ENCODE measurements at places on chromosomes 3 and 15.

GRCh38 chr15:48394970-48395369 is 63.7 kb downstream of the DUT start:
- no peak for DNase-seq

- DNase-seq, result no peak
Observed at GRCh38 chr15:65963358-65963757, 94.1 kb downstream of the RAB11A start.

DNA sequence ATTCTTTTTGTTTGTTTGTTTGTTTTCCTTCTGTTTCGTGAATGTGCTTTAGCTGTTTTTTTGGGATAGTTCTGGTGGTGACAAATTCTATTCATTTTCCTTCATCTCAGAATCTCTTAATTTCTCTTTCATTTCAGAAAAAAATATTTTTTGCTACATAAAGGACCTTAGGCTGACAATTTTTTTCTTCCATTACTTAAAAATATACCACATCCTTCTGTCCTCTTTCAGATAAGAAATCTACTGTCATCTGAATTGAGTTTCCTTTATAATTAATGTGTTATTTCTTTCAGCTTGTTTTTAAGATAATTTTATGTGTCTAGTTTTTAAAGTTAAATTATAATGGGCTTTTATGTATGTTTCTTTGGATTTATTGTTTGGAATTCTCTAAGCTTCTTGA is 47.6 kb downstream of the IL16 start:
- no peak for DNase-seq

DNA sequence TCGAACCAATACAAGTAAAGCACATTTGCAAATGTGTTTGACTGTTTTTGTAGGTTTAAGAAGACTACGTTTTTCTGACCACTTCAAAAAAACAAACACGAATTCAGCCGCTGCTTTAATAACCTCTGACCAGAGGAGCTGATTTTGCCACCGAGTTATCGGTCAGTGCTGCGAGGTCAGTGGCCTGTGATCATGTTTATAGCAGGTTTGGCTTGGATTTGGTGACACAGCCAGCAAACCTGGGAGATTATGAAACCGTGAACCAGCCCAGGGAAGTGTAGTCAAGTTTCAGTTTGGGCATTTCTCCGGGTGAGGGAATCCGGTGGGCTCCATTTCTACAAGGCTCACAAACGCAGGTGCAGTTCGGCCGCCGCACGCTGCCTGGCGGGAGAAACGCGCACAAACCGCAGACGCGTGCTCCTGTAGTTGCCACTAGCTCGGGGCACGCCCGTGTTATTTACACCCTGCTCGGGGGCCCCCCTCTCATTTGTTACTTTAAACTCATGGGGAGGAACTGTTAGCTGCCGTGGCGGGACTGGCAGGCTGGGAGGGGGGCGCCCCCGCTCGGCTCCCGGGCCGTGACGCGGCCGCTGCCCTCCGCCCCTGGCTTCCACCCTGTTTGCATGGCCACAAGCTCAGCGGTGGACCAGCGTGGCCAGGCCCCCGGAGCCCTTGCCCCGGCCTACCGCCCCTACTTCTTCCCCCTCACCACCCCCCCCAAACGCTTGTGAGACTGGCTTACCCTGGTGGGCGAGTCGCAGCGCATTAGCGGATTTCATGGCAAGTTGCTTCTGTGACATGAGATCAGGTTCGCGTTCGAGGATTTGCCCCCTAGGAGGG is 13.6 kb upstream of the ONECUT1 start:
- no peak for DNase-seq

DNA sequence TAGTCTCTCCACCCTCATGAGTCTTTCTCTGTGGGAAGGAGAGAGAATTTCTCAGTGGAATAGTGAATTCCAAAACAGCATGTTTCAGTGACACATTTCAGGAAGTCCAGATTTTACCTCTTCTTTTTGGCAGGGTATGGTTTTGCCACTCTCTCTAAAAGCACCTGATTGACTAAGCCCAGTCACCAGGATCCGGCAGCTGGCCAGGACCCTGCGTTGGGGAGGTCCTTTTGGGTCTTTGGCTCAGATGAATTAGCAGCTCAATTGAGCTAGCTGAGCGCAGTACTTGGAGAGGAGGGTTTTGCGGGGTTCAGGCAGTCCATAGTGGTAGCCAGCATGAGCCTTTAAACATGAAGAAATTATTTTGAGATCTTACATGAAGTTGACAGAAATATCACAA is 548.2 kb downstream of the PDCD6IP start:
- DNase-seq, result no peak

GRCh38 chr3:197365586-197365985 is 67.2 kb upstream of the DLG1 start:
- DNase-seq, result no peak

- no peak for DNase-seq
Observed at GRCh38 chr15:85763157-85763556, 31.6 kb downstream of the KLHL25 start.

DNA sequence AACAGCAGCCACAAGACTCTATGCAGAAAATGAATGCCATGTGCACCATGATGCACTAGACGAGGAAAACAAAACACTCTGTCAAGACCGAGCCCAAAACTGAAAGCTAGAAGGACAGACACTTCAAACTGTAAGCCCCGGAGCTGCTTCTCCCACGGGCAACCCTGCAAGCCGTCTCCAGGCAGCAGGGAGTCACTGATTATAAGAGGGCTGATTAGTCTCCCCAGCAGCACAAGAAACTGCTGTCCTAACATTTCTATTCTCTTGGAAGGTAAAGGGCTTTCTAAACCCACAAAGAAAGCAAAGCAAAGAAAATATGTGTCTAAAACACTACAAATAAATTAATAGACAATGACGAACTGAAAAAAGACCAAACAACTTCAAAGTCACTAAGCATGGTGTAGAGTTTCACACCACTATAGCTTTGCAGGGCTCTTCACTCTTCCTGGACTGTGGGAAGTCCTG is 15.5 kb downstream of the TBC1D2B start:
- no peak for DNase-seq

GRCh38 chr15:101359365-101359947 is 64.4 kb upstream of the SNRPA1 start:
- DNase-seq, result no peak

DNA sequence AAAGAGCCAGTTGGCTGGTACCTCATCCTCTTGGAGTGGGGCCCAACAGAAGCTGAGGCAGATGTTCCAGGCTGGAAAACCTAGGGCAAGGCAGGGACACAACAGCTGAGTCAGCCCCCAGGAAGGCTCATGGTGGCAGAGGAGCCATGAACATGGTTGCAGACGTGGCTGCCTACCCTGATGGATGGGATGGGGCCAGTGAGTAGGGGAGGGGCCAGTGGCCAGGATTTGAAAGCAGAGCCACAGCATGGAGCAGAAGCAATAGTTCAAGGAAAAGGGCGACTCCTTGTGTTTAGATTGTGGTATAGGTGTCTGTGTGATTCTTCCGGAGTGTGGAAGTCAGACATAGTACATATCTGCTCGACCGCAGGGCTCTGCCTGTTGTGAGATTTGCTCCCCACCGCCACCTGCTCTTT is 24.2 kb downstream of the PXYLP1 start:
- no peak for DNase-seq

DNA sequence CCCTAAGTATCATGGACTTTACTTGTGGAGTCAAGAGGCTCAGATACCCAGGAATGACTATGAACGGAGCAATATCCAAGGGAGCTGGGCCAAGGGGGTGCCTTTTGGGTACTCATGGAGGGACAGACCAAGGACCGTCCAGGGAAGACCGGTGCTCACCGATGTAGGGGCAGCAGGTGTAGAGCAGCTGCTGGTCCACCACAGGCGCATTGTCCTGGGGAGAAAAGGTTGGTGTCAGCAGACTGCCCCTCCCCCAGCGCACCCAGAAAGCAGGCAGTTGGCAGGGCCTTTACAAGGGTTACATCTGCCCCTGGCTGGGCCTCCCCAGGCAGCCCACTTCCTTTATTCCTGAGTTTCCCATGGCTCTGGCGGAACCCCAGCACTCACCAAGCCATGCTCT is 7.5 kb downstream of the CDAN1 start:
- no peak for DNase-seq

GRCh38 chr3:25043177-25043576 is 384.9 kb upstream of the RARB start:
- DNase-seq, result no peak

DNA sequence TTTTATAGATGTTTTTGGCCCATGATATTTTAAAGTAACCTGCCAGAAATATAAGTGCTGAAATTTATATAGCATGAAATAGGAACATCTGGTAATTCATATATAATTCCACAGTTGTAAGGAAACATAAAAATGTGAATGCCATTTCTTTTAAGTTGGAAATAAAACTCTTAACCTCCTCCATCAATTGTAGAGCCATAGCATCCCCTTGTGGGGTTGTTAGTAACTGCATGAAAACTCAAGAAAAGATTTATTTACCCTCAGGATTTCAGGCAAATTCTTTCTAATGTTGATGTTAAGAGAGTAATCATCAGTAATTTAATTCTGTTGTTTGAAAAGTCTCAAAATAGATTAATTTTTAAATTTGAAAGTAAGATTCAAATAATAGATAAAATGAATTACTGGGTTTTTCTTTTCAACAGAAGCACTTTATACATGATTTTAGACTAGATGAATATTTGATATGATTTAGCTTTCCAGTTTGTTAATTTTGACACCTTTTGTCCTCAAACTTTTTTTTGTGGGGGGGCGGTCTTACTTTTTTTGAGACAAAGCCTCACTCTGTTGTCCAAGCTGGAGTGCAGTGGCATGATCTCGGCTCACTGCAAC is 74.7 kb downstream of the RASA2 start:
- DNase-seq, result no peak

- no peak for DNase-seq
Observed at GRCh38 chr3:71101014-71101413, 482.5 kb downstream of the FOXP1 start.

- DNase-seq, result no peak
Observed at GRCh38 chr15:38611228-38611627, 46.6 kb upstream of the RASGRP1 start.

DNA sequence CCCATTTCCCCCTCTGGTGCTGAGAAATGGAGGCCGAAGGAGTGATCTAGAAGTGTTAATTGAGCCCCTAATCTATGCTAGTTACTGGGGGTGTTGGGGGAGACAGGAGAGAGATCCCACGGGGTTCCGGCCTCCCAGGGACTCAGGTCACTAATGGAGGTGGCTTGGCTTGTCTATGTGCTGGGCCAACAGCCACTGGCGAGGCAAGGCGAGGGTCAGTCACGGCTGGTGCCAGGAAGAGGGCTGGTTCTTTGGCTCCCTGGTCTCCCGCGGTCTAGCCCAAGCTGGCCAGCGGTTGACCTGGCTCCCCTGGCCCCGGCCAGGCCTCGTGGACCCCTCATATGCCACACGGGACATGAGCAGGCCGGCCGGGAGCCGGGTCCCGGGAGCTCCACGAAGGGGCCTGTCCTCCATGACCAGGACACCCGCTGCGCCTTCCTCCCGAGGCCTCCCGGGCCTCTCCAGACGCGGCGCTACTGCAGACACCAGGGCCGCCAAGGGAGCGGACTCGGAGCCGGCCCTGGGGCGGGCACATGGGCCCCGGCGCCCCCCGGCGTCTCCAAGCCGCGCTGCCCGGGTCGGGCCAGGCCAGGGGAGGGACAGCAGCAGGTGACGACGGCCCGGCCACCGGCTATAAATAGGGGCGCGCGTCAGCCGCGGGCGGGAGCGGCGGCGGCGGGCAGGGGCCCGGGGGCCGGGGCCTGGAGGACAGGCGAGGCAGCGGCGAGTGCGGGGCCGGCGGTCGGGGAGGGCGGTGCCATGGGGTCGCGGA is at the start of gene ALPK3:
Gene ALPK3 (plus strand): TSS at position 663 of the 772 bp plus-strand sequence. CDS start 97 bp downstream, at position 760.
- no peak for DNase-seq

GRCh38 chr3:44412365-44412764 is 65.1 kb downstream of the ZNF445 start:
- no peak for DNase-seq

DNA sequence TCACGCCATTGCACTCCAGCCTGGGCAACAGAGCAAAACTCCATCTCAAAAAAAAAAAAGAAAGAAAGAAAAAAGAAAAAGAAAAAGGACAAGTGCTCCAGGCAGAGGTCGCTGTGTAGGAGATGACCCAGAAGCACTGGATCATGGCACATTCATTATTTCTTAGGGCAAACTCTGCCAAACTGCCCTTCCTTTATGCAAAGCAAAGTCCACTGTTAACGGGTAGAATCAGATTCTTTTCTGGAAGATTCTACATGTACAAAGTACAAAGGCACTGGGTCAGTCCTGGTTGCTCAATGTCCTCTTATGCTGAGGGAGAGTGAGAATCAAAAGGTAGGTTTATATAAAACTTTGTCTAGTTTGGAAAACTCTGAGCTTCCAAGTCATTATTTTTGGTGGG is 144.9 kb downstream of the FEZF2 start:
- DNase-seq, result no peak

DNA sequence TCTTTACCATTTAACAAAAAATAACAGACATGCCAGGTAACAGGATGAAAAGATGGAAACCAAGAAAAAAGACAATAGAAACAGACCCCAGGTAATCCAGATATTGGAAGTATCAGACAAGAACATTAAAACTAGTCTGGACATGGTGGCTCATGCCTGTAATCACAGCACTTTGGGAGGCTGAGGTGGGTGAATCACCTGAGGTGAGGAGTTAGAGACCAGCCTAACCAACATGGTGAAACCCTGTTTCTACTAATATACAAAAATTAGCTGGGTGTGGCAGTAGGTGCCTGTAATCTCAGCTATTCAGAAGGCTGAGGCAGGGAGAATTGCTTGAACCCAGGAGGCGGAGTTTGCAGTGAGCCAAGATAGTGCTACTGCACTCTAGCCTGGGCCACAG is 40.6 kb downstream of the ACAD9 start:
- no peak for DNase-seq

DNA sequence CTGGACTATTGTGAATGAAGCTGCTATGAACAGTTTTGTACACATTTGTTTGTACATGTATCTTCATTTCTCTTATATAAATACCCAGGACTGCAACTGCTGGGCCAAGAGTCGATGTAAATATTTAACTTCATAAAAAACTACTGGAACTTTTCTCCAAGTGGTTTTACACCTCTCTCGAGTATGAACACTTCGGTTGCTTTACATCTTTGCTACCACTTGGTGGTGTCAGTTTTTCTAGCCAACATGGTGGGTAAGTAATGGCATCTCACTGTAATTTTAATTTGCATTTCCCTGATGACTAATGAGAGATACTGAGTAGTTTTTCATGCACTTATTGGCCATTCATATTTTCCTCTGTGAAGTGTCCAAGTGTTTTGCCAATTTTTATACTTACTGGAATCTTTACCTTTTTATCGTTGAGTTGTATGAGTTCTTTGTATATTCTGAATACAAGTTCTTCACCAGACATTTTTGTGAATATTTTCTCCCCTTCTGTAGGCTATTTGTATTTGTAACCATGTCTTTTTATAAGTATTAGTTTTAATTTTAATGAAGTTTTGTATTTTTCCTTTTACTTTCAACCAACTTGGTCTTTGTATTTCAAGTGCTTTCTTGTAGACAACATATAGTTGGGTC is 44.4 kb downstream of the PCOLCE2 start:
- DNase-seq, result no peak

DNA sequence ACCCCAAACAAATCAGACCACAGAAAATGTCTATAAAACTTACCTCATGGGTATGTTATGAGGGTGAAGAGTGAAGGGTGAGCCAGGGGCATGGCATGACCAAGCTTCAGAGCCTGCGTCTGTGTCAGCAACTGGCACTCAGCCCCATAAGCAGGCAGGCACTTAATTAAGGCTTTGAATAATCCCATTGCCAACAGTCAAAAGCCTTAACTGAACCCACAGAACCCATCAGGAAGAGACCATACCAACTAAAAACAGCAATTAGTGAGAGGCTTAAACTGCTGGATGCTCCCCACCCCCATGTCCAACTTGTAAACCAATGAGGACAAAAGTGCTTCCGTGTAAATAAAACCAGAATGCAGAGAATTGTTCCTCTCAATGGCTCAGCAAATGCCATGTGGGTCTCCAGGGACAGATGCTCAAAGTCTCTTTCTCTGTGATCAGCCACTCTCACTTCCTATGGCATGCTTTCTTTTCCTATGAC is 126.0 kb downstream of the MYLK start:
- DNase-seq, result no peak

Data from omental fat pad (tissue), 4 donors.